ENCODE measurements at places on chromosomes 16 and 17.
A peak's percentile ranks its signal among the peaks of the same experiment; 100 is the strongest.

GRCh38 chr16:11976850-11977375, 379 bp downstream of the SNX29 start:
- no peak for DNase-seq

- no peak for DNase-seq
Measured at GRCh38 chr16:88770461-88771293, 14.3 kb downstream of the PIEZO1 start.

- no peak for DNase-seq
Measured at GRCh38 chr16:54444851-54445458, 158.4 kb upstream of the IRX3 start.

- no peak for DNase-seq
Measured at GRCh38 chr16:30528799-30529457, 2.6 kb upstream of the ZNF768 start.

DNA sequence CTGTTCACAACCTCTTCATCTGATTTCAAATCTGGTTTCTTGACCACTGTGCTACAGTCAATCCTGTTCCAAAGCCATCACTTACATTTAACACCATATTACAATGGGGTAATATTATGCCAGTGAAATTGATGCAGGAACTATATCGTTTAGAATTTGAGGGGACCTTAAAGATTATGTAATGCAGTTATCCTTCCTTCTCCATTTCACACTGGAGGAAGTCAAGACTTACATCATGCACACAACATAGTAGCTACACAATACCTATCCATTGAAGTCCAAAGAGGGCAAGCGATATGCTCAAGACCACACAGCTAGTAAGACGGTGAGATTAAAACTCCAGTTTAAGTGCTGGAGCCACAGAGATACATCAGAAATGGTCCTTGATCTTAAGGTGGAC, 16.8 kb downstream of the NOG start:
- no peak for DNase-seq

DNA sequence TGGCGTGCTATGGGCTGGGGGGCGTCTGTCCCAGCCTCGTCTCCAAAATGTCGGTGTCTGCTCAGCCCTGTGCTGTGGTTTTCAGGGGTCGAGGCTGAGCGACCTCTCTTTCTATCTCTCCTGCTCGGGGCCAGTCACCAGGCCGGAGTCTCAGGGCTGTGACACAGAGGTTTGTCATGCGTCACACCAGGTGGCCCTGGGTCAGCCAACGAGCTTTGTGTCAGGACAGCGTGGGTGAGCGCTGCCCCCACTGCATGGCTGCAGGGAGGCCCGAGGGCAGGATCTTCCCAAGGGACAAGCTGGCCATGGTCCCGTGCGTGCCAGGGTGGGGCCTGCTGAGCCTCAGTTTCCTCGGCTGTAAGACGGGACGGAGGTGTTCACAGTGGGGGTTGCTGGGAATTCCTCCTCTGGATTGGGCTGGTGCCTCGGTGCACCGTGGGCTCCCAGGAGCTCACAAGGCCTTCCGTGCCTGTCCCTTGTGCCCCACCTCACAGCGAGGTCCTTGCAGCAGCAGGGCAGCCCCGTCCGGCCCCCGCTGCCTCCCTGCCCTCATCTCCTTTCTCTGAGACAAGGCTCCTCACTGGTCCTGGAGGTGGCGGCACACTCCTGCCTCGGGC, 50.5 kb downstream of the CBFA2T3 start:
- DNase-seq: no peak

DNA sequence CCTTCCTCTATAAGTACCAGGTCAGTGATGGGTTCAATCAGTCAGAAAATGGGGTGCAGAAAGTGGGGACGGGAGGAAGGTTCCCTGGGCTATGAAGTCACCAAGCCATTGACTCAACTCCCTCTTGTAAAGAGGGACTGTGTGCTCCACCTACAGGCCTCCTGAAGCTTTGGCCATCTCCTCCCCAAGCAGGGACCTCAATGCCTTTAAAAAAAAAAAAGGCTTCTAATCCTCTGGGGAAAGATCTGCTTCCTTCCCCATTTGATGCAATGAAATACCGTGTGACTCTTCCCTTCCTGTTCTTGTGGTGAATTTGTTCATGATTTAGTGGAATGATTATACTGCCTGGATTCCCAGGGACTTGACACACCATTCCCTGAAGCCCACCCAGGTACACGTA, 30.8 kb downstream of the VWA3A start:
- DNase-seq: no peak

- no peak for DNase-seq
Measured at GRCh38 chr17:920190-920589, 59.4 kb downstream of the NXN start.

GRCh38 chr17:74455025-74455545, 11.3 kb upstream of the CD300A start:
- DNase-seq: no peak

DNA sequence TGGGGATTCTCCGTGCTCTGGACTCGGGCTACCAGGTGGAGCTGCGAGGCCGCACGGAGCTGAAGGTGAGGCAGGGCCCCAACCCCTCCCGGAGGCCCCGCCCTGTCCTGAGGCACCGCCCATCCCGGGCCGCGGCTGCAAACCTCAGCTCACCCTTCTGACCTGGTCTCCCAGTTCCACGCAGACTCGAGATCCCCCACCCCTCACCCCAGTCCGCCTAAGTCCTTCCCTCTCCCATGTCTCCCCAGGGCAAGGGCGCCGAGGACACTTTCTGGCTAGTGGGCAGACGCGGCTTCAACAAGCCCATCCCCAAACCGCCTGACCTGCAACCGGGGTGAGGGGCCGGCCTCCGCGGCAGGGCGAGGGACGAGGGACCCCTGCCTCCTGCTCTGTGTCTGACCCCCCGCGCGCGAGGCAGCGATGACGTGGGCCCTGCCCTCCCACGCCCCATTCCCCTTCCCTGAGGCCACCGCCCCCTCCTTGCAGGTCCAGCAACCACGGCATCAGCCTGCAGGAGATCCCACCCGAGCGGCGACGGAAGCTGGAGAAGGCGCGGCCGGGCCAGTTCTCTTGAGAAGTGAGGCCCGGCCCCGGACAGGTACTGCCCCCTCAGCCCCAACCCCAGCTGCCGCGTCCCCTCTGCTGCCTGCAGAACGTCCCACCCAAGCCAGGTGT, 13.7 kb downstream of the GUCY2D start:
- DNase-seq: no peak

DNA sequence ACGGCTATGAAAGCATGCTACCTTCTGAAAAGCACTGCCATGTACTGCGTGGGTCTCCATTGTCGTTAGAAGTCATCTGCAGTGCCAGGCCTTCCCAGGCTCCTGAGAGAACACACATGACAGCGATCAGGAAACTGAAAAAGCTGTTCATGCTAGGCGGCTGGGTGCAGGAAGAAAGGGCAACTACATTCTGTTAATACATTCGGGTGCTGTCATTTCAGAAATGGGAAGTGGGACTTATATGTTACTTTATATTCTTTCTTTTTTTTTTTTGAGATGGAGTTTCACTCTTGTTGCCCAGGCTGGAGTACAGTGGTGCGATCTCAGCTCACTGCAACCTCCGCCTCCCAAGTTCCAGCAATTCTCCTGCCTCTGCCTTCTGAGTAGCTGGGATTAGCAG, 19.9 kb downstream of the CFAP20 start:
- DNase-seq: no peak

GRCh38 chr16:4159726-4160125, 43.5 kb upstream of the ADCY9 start:
- no peak for DNase-seq

DNA sequence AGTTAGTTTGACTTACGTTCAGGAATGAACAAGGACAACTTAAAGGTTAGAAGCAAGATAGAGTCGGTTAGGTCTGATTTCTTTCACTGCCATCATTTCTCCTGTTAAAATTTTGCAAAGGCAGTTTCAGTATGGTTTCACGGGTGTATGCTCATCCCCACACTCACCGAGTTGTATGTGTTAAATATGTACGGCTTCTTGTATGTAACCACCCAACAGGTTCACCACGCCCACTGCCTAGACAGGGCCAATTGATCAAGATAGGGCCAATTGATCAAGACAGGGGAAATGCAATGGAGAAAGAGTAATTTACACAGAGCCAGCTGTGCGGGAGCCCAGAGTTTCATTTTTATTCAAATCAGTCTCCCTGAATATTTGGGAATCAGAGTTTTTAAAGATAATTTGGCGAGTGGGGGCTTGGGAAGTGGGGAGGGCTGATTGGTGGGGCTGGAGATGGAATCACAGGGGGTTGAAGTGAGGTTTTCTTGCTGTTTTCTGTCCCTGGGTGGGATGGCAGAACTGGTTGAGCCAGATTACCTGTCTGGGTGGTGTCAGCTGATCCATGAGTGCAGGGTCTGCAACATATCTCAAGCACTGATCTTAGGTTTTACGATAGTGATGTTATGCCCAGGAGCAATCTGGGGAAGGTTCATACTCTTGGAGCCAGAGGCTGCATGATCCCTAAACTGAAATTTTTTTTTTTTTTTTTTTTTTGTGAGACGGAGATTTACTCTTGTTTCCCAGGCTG, 62.4 kb upstream of the PLCG2 start:
- no peak for DNase-seq

- DNase-seq: no peak
Measured at GRCh38 chr16:17555176-17555575, 84.4 kb upstream of the XYLT1 start.

- no peak for DNase-seq
Measured at GRCh38 chr17:65054602-65055001, 1.9 kb downstream of the GNA13 start.

DNA sequence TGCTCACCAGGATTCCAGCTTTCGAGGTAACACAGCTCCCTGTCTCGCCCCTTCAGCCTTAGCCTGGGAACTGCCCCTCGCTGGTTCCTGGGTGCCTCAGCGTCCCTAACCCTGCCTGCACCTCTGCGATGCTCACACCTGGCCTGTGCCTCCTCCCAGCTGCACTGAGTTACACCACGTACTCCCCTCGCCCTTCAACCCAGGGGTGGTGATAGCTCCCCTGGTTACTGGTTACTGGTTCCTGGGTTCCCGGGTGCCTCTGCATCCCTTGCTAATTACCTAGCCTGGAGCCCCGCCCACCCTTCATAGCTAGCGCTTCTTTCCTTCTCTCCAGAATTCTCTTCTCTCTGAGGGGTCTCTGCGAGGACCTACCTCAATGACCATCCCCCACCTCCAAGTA, 65.3 kb upstream of the PLCG2 start:
- DNase-seq: no peak

GRCh38 chr17:42107597-42108576, 4.6 kb downstream of the DHX58 start:
- peak; percentile 82 for DNase-seq

- DNase-seq: no peak
Measured at GRCh38 chr17:78002166-78002565, 43.7 kb downstream of the TNRC6C start.

GRCh38 chr17:21467739-21468490, 91.8 kb downstream of the KCNJ12 start:
- DNase-seq: no peak

DNA sequence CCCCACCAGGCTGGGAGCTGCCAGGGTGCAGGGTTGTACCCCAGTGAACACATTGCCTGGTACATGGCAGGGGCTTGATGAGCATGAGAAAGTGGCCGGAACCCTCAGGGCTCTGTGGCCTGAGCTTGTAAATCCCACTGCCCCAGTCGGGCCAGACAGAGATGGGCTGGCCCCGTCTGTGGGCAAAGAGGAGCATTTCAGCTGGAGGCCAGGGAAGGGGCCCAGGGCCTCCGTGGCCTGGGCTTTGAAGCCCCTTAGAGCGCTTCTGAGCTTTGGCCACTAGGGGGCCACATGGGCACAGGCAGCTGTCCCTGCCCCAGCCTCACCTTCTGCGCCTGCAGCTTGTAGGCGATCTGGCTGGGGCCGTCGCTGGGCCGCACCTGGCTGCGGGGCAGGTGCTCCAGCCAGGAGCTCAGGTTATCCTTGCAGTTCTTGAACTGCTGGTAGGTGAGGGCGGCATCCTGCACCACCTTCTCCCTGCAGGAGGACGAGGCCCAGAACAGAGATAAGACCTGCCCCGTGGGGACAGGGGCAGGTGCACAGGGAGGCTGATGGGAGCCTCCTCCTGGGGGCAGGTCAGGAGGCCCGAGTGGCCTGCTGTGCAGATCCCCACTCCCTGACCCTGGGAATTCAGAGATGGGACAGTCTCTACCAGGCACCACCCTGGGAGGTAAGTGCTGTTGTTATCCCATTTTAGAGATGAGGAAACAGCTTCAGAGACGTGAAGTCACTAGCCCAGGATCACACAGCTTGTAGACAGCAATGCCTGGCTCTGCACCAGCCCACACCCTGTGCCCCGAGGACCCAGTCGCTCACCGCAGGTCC, 12.8 kb downstream of the EVPL start:
- peak; percentile 82 for DNase-seq

Measured in naive thymus-derived CD4-positive, alpha-beta T cell (primary cell).